ENCODE measurements at places on chromosomes 5 and 9.

DNA sequence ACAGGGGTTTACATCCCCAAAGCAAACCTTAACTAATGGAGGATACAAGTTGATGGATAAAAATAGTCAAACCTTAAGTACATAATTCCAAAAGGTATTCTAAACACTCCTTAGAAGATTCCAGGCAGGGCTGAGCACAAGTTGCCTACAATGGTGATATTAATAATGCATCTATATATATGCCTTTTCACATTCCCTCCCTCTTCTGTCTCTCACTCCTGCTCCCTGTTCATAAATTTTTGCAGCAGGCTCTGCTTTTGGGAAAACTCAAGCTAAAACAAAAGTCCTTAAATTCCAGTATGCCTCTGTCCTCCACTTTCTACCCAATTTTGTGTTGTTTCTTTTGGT, 139.4 kb upstream of the CDKN2B start:
- DNase-seq: no peak

DNA sequence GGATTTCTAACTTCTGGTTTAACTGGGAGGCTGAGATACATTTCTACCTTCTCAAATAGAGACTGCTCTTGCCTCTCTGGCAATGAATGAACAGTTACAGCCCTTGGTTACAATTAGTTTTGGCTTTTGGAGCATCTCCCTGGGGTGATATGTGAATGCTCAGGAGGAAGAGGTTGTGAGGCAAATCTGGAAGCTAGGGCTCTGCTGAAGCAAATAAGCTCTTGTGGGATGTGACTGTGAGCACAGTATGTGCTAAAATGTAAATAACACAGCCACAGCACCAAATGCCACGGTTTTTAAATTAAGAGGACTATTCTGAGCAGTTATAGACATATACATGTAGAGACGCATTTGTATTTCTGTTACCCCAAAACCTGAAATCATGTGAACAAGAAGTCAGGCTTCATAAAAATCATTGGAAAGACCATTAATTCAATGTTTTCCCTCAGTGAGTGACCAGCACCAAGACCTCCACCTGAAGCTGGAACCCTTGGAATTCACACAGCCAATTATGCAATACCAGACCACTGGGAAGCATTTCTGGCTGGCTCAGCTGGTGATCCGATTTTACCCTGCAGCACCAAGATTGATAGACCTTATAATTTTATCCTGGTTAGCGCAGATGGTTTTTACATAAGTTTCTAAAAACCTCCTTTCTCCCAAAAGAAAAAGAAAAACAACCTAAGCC, 3.0 kb upstream of the SLC44A1 start:
- no peak for DNase-seq

GRCh38 chr9:2916382-2916985, 72.6 kb upstream of the PUM3 start:
- no peak for DNase-seq

GRCh38 chr5:124154714-124155113, 591.7 kb downstream of the ZNF608 start:
- no peak for DNase-seq

- DNase-seq: no peak
Measured at GRCh38 chr5:79931409-79931808, 59.7 kb downstream of the MTX3 start.

DNA sequence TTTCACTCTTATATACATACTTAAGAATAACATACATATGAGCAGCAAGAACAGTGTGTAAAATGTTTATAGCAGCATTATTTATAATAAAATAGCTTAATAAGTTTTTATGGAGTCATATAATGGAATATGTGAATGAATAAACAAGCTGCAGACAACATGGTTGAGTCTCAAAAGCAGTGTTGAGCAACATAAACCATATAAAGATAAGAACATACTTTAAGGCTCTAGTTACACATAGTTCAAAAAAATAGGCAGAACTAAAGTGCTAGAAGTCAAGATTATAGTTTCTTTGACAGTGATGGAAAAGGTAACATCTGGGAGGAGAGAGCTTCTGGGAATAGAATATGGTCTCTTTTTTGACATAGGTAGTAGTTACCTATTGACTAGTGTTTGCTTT, 53.7 kb upstream of the ADAMTS19 start:
- no peak for DNase-seq

DNA sequence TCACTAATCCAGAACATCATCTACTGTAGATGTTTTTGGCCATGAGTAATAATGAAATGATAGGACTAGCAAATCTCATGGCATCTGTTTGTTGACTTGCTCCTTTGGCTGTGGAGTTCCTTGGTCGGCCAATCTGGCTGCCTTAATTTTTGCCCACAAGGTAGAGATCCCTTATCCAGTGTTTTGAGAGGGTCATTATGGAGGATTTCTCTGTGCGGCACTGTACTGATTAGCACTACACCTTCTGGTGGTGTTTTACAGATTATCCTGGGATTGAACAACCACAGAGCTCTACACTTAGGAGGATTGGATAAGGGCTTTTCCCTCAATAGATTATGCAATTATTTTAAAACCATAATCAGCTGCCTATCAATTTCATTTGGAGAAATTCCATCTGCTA, 3.2 kb upstream of the ENHO start:
- no peak for DNase-seq

- DNase-seq: no peak
Measured at GRCh38 chr9:91803970-91804752, 145.9 kb downstream of the ROR2 start.

DNA sequence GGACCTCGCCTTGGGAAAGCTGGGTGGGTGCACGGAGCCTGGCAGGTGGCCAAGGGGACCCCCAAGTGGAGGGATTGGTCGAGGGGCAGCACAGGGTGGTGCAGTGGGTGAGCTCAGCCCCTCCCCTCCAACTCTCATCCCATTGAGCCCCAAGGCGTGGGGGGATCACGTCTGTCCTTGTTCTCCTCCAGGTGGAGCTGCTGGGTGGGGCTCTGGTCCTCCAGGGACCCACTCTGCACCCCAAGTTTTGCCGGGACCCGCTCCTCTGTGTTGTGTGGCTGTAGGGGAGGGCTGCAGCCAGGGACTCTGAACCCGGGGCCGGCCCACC, 3.6 kb upstream of the FUT7 start:
- DNase-seq: no peak

DNA sequence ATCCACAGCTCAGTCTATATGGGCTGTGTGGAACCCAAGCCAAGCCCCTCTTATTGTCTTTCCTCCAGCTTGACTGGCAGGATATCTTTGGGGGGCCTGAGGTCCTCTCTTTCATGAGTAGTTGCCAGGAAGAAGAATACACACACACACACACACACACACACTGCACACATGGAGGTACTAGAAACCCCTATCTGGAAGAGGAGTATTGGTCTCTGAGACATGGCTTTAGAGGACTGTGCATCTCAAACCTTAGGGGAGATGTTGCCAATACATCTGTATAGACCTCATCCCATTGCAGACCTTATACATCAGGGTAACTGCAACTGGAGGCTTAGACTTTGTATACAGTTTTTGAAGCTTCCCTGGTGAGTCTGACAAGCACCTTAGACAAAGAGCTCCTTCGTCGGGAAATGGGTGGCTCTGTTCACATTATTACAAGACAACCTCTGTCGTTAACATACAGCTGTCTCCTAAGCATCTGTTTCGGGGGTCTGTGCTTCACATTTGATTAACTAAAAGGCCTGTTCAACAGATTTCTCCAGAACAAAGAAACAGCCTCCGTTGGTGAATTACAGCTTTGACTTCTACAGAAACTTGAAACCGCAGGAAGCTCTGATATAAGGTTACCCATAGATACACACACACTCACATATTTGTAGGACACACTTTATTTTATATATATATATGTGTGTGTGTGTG, 5.5 kb upstream of the ENTREP1 start:
- DNase-seq: no peak

GRCh38 chr5:72248410-72248981, 71.5 kb downstream of the MRPS27 start:
- no peak for DNase-seq

DNA sequence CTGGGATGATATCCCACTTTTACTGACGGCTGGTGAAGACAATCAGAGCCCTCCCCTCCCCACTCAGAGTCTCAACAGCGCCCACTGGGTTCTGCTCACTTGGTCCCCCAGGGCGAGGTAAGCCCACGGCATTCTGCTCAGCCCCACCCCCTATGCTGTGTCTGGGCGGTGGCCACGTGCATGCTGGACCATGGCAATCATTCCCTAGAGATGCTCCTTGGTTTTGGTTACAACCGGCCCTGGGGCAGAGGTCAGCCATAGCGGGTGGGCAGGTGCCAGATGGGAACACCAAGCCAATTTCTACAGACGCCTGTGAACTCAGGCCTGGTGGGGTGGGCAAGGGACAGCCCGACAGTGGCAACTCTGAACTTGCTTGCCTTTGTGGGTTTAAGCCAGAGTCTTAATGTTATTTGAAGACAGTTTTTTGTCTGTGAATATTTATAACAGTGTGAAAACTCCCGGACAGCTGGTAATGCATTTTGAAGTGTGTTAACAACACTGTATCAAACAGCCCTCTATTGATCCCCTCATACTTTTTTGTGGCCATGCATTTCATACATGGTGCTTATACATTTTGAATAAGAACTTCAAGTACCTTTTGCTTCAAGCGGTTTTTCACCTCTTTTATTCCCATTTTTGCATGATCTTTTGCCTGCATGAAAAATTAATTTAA, 94.2 kb downstream of the CRB2 start:
- no peak for DNase-seq

GRCh38 chr9:136763649-136764035, 676 bp downstream of the LCN15 start:
- DNase-seq: no peak
